Thyroid gland (tissue), 4 donors: ENCODE measurements at places on chromosomes 5 and 9. TPM values are rescaled to one million over a fixed set of nuclear protein-coding genes. Genes with fewer than 3 reads are reported as not detected.

TUT7 gene
- total RNA-seq = 40.6 TPM

DNA sequence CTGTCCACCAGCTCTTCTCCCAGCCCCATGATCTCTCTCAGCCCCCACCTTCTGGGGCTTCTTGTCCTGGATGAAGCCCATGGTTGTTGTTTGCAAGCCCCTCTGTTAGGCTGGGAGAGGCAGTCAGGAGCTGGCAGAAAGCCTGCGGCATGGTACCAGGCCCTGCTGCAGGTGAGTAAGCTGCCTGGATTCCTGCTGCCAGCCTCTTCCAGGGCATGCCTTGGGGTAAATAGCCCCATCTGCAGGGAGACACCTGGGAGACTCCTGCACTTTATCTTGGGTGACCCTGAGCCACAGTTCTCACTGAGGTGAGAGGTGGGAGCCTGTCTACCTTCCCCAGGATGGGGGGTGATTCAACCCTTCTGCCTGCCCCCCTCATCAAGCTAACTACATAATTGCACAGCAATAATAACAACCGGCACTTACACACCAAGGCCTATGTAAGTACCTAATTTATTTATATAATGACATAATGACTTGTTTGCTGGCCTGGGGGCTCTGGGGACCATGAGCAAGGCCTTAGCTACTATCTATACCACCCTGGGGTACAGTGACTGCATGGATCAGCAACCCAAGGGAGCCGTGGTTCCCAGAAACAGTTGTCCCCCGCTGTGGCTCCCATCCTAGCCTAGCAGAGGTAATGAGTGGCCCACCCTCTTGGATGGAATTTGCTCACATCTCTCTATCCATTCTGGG, 116.0 kb downstream of the PSD2 start:
- DNase-seq = no peak

NFX1 gene
- total RNA-seq = 48.5 TPM

GRXCR2 gene
- total RNA-seq = not detected

PCDH1 gene
- total RNA-seq = 76.2 TPM

DNA sequence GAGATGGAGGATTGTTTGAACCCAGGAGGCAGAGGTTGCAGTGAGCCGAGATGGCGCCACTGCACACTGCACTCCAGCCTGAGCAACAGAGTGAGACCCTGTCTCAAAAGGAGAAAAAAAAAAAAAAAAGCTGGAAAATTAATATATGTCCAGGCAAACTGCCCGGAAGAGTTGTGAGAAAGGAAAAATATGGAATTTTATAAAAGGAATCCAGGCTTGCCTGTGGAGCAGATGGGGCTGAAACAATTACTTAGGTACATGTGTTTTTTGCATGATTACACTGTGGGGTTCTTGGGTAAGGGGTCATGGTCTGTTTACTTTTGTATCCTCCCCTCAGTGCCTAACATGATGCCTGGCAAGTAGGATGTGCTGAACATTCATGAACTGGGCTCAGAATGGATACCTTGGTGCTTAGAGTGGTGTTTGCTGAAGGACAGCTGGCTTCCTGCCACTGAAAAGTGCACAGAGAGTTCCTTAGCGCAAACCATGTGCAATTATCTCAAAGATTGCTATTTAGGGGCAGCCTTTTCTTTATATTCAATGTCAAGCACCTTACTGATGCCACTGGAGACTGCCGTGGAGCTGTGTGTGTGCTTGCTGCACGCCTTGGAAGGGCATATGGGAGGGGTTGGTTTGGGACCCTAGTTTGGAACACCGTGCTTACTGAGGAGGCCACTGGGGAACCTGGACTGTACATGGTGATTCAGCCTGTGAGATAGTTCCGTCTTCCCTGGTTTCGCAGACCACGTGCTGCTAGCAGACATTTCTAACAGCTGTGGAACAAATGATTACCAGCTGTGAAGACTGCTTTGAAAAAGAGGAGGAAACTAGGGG, 78.4 kb downstream of the MAP1B start:
- no peak for DNase-seq

- no peak for DNase-seq
These were observed 145.7 kb upstream of the DAB2 start for GRCh38 chr5:39570403-39571027.

IFNB1 gene
- not detected for total RNA-seq

GRCh38 chr5:95941756-95942155, 19.9 kb downstream of the ELL2 start:
- DNase-seq = no peak

- no peak for DNase-seq
These were observed 474.3 kb upstream of the KIF2A start for GRCh38 chr5:61831736-61832135.

FOXI1 gene
- not detected for total RNA-seq

- no peak for DNase-seq
These were observed 58.4 kb upstream of the NUDT12 start for GRCh38 chr5:103620851-103621547.

ADCY2 gene
- total RNA-seq = 1.3 TPM

DNA sequence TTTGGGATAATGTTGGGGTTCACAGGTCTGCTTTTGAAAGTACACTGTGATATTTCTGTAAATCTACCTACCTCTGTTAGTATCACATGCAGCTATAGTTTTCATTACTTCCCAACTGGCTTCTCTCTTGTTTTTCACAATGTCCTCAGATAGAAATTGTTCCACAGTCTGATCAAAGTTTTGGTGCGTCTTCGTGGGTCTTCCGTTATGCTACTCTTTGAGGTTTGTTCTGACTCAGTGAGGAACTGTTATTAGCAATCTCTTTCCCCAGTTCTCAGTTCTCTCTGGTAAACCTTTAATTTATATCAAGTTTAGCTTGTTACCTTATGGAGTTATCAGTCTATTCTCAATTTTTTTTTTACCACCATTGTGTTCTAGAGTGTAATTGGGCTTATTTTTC, 2061.2 kb upstream of the CDH9 start:
- DNase-seq = no peak

ACER2 gene
- 8.3 TPM for total RNA-seq

SPAAR gene
- 8.1 TPM for total RNA-seq

SH3RF2 gene
- 11.3 TPM for total RNA-seq

GRCh38 chr5:2140501-2141175, 257.9 kb upstream of the IRX4 start:
- no peak for DNase-seq

CEP120 gene
- total RNA-seq = 32.0 TPM

- DNase-seq = no peak
These were observed 12.8 kb upstream of the TEX48 start for GRCh38 chr9:114694719-114695269.

ITGA1 gene
- total RNA-seq = 48.5 TPM

GRCh38 chr9:19804431-19804830, 15.6 kb upstream of the SLC24A2 start:
- no peak for DNase-seq
